Left cardiac atrium (tissue), 4 donors: ENCODE measurements at places on chromosomes 13 and 19. TPM values are rescaled to one million over a fixed set of nuclear protein-coding genes. Genes with fewer than 3 reads are reported as not detected.
A peak's percentile ranks its signal among the peaks of the same experiment; 100 is the strongest.

- DNase-seq, result no peak
Measured at GRCh38 chr13:30802501-30802900, 67.2 kb downstream of the ALOX5AP start.

DNA sequence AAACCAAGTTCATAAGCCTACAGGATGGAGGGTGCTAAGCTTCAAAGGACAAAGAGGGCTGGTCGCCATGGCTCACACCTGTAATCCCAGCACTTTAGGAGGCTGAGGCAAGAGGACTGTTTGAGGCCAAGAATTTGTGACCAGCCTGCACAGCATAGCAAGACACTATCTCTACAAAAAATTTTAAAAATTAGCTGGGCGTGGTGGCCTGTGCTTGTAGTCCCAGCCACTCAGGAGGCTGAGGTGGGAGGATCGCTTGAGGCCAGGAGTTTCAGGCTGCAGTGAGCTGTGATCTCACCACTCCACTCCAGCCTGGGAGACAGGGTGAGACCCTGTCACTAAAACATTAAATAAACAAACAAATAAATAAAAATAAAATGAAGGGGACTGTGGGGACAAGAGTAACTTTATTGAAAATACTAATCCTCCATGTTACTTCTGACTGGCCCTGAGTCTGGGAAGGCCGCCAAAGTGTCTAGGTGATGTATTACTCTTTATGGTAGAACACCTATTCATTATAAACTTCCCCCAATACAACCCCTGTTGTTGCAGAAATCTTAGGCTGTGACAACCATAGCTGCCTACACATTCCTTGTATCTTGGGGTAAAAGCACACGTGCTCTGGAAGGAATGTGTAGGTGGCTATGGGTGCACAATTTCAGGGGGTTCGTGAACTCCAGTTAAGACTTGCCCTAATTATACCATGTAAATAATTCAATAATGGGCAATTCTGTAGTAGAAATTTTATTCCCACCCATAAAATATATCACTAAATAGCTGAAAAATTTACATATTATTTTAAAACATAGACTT lies 14.6 kb upstream of the URAD start:
- no peak for DNase-seq

- DNase-seq, result no peak
Measured at GRCh38 chr13:30338331-30338851, 31.0 kb upstream of the KATNAL1 start.

DNA sequence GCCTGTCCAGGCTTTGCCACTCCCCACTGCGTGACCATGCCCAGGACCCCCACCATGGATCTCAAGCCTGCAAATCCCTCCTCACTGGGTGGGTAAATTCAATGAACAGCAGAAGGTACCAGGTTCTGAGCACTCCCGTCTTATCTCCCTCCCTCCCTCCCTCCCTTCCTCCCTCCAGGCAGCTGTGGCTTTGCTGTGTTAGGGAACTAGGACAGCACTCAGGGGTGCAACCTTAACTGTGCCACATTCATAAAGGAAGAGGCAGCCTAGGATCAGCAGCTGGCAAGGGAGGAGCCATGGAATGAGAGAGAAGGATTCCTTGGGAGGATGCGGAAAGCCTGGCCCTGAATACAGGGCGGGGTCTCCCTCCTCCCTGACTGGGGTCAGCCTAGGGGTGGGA lies 5.6 kb downstream of the CEACAM4 start:
- DNase-seq, result no peak

DNA sequence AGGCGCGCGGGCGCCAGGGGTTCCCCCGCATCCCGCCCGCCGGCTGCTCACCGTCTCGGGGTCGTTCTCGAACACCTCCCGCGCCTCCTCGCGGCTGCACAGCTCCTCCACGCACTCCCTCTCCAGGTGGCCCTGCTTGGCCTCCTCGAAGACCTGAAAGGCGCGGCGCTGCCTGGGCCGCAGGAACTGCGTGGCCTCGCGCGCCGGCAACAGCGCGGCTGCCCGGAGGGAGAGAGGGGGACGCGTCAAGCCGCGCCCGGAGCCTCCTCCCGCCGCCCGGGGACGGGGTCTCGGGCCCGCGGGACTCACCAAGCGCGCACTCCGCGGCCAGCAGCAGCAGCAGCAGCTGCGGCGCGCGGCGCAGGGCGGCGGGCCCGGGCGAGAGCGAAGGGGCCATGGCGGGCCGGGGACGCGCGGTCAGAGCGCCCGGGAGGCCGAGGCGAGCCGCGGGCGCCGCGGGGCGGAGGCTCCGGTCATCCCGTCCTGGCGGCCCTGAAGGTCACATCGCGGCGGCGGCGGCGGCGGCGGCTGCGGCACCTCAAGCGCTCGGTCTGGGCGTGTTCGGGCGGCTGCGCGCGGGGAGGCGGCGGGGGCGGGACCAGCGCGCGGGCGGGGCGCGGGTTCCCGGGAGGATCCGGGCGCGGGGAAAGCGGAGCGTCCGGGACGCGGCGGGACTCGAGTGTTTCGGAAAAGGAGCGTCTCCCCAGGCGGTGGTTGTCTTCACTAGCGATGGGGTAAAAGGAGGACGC lies at the start of gene GAS6:
Gene GAS6, minus strand, starts transcription at position 553 of the 749 bp plus-strand sequence. Its CDS starts 156 bp downstream, at position 397.
- DNase-seq, result peak; percentile 72

GRCh38 chr13:94713561-94714182 lies 1.3 kb upstream of the SOX21 start:
- DNase-seq, result no peak

DNA sequence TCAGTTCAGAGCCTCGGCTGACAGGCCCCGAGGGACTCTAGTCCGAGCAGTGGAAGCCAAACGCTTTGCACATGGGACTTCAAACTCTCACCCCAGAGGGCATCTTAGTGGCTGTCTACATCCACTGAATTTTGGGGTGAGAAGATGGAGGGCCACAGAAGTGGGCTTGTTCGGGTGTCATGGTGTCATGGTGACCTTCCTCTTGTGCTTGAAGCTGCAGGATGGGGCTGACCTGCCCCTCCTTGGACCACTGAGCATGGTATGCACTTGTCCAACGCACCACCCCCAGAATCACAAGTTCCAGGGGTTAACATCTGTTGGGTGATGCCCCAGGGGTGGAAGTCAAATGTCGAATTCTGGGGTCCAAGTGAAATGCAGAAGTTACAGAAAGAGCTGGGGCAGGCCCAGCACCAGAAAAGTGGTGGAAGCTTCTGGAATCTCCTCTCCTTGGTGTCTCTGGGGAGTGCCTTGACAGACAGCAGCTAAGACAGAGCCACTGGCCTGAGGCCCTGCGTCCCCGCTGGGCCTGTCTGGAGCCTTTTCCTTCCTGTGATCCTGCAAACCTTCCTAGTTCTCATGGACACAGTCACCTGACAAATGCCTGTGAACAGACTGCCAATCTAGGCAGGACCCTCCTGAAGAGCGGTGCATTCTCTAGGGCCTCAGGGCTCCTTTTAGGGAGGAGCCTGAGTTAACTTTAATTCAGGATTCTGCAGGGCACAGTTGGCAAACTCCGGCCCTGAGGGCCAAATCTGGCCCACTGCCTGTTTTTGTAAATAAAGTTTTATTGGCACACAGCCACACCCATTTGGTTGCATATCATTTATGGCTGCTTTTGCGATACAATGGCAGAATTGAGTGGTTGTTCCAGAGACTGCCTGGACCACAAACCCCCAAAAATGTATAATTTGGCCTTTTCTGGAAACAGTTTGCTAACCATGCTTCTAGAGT lies 65.1 kb upstream of the RANBP3 start:
- no peak for DNase-seq

GRCh38 chr13:25455146-25455545 lies 83.4 kb downstream of the ATP8A2 start:
- no peak for DNase-seq

DNA sequence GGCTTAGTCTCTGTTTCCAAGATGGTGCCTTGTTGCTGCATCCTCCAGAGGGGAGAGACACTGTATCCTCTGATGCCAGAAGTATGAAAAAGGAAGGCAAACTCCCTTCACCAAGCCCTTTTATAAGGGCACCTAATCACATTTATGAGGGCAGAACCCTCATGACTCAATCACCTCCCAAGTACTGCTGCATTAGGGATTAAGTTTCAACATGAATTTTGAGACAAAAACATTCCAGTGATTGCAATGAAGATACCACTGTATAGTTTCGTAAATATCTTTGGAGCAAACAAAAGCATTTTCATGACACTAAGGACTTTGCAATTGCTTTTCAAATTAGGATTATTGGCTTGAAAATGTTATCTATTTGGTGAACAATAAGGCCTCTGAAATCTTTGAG lies 63.8 kb downstream of the RNF17 start:
- DNase-seq, result no peak

DNA sequence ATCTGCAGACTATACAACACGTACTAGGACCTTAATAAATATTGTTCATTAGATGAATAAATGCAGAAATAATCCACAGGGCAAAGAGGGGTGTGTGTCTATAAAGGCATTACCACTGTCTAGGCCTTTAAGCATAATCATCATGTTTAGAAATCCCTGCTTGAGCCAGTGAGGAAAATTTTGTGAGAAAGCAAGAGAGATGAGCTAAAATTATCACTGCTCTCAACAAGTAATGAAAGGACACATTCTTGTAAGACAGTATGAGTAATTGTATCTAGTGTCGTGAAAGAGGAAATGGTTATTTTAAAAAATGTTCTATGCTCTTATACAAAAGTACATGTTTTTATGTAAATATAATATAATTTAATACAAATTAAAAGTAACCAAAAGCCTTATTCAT lies 1699.4 kb downstream of the PCDH9 start:
- DNase-seq, result no peak

GRCh38 chr19:15299568-15300409 lies 32.5 kb downstream of the BRD4 start:
- DNase-seq, result no peak

Gene SLC44A2
- total RNA-seq, result 97.3 TPM

Gene ZNF547
- 4.4 TPM for total RNA-seq

Gene PSG2
- total RNA-seq, result not detected

Gene KIR3DL1
- not detected for total RNA-seq

Gene CEACAM1
- total RNA-seq, result 2.4 TPM

Gene OR7D2
- not detected for total RNA-seq

Gene TJP3
- not detected for total RNA-seq

Gene MBD3L3
- not detected for total RNA-seq

Gene AMER2
- not detected for total RNA-seq

Gene PLPPR3
- 0.21 TPM for total RNA-seq

Gene FCER2
- 0.31 TPM for total RNA-seq

Gene WDR88
- total RNA-seq, result not detected

Gene IL17D
- 3.2 TPM for total RNA-seq

Gene PROZ
- not detected for total RNA-seq
